Naive thymus-derived CD8-positive, alpha-beta T cell (primary cell): ENCODE measurements at places on chromosomes 1 and 21. TPM values are rescaled to one million over a fixed set of nuclear protein-coding genes. Genes with fewer than 3 reads are reported as not detected.

KCNT2 gene
- not detected for total RNA-seq

DDR2 gene
- total RNA-seq = 0.21 TPM

DNA sequence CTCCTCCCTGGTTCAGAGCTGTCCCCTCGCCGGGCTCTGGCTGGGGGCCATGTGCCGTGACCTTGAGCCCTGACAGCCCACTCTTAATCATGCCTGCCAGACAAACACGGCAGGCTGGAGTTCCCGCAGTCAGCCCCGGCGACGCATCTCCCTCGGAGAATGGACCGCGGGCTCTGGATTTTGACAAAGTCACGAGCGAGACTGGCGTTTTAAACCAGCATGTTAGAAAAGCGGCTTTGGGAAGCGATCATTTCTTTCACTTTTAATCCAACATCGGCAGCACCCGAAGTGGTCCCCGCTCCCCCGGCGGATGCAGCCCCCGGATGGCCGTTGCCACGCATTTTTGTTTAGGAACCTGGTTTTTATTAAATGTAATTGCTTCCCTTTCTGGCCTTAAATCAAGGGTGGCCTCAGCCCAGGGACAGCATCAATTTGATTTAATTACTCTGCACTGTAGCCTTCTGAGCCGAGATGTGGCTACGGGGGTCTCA lies 70.9 kb downstream of the PRDM16 start:
- no peak overlapping the region for H3K4me3 ChIP-seq
- H3K27me3 ChIP-seq = no peaks in the 10 kb centered on the region
- no peaks in the 10 kb centered on the region for H3K36me3 ChIP-seq
- no peak for DNase-seq
- no peak overlapping the region for H3K27ac ChIP-seq
- H3K4me1 ChIP-seq = no peaks in the 10 kb centered on the region

DNA sequence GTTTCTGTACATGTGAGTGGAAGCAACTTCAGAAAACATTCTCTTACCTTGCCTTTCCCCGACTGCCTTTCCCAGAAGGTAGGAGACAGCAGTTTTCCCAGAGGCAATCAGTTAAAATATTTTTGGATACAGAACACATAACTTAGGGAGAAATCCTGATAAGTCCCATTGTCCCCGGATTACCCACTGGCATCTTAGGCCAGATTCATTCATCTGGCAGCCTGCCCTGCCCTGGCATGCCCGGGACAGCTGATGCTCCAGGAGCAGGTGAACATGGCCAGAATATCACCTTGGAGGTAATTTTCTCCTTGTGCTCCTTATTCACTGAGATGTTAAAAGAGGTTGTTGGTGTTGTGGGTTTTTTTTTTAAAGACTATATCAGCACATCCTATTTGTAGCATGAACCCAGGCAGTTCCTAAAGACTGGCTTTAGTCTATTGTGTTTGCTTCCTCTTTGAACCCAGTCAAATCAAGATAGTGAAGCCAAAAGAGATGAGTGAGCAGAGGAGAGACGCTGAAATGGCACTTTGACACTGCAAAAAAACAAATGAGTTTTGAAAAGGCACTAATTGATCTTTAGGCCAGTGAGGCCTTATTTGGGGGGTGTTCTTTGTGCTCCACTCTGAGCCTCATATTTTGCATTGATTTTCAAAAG lies 139.6 kb downstream of the PLPP3 start:
- no peaks in the 10 kb centered on the region for H3K4me1 ChIP-seq
- no peak overlapping the region for H3K4me3 ChIP-seq
- no peak overlapping the region for H3K27ac ChIP-seq
- H3K27me3 ChIP-seq = no peaks in the 10 kb centered on the region

DNA sequence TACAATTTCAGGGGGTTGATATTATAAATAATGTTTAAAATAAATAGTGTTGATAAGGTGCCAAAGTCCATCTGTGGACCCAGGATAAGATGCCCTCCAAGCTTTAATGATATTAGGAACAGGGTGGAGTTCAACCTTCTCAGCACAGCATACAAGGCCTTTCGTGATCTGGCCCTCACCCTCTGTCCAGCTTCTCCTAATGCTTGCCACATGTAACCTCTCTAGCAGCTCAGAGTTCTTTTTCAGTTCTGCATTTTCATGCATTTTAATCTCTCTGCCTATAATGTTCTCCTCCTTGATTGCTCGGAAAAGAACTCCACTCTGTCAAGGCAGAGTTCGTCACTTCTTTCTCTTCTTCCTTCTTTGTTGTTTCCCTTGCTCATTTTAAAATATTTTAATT lies 21.4 kb upstream of the SMAP2 start:
- no peak overlapping the region for H3K4me3 ChIP-seq
- no peaks in the 10 kb centered on the region for H3K36me3 ChIP-seq
- peak overlapping the region; percentile 25 for H3K27ac ChIP-seq
- no peak for DNase-seq
- no peaks in the 10 kb centered on the region for H3K27me3 ChIP-seq

DNA sequence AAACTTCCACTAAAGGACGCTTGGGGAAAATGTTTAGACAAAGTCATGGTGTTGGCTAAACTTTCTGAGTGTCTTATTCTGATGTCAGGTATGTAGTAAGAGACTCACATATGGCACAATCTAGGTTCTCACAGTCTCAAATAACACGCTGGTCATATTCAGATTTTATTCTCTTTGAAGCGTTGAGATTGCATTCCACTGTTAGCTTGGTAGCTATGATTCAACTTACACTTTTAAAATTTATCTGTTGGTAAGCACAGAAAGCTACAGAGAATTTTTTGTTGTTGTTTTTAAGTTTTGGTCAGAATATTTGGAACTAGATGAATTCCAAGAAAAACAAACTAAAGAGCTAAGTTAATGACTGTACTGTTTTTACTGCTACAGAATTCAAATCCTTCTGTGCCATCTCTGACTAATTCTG lies 126.7 kb downstream of the PRRX1 start:
- H3K4me3 ChIP-seq = no peak overlapping the region
- no peaks in the 10 kb centered on the region for H3K4me1 ChIP-seq
- no peaks in the 10 kb centered on the region for H3K36me3 ChIP-seq
- peaks cover 24% of the 10 kb centered on the region for H3K27me3 ChIP-seq
